Stimulated activated CD4-positive, alpha-beta T cell treated with anti-CD3 and anti-CD28 coated beads, Interleukin-4, amount 100 ng/mL, for 48 hours (primary cell): ENCODE measurements at places on chromosomes 7 and 10.

GRCh38 chr7:2108071-2108455, 124.7 kb downstream of the MAD1L1 start:
- DNase-seq, result no peak

- no peak for DNase-seq
Measured at GRCh38 chr10:43308986-43309385, 42.1 kb upstream of the RASGEF1A start.

GRCh38 chr7:108486291-108486966, 30.2 kb upstream of the NRCAM start:
- no peak for DNase-seq

GRCh38 chr10:129400426-129400825, 66.6 kb upstream of the MGMT start:
- DNase-seq, result no peak

DNA sequence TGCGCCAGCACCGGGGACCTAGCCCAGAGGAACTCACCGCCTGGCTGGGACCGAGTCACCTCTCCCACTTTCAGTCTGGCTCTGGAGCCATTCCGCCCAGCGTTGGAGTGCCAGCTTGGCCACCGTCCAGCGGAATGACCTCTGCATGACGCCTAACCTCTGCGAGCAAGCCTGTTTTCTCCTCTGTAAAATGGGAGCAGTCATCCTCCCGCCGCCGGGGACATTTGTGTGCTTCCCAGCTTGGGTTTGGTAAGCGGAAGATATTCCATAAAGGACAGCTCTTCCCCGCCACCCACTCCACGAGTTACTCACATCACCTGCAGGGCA, 1.3 kb upstream of the ZCCHC24 start:
- DNase-seq, result no peak

GRCh38 chr7:130219871-130220270, 12.2 kb downstream of the SSMEM1 start:
- no peak for DNase-seq

- DNase-seq, result no peak
Measured at GRCh38 chr10:19638182-19638895, 177.9 kb upstream of the PLXDC2 start.

GRCh38 chr7:37987732-37988131, 67.3 kb downstream of the EPDR1 start:
- DNase-seq, result no peak

GRCh38 chr10:63252095-63252762, 119.1 kb downstream of the NRBF2 start:
- no peak for DNase-seq

DNA sequence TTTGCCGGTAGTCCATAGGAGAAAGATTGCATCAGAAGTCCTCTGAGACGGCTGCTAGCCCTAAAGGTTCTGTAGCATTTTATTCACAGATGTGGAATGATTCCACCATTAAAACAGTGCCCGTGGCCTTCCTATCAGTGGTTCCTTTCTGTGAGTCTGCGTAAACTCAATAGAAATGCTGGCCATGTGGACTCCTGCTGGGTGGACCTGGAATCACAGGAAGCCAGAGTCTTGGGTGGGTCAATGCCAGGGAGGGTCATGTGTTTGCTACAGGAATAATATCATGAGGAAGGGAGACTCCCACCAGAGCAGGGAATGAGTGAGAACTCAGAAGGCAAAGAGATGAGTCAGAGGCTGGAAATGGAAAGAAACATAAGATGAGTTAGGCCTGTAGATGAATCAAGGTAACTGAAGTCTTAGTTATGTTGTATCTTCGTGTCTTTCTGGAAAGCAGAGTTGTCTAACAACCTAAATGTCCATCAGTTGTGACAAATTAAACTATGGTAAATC, 410.4 kb upstream of the AUTS2 start:
- no peak for DNase-seq

GRCh38 chr10:133039107-133039802, 48.5 kb upstream of the ADGRA1 start:
- no peak for DNase-seq

DNA sequence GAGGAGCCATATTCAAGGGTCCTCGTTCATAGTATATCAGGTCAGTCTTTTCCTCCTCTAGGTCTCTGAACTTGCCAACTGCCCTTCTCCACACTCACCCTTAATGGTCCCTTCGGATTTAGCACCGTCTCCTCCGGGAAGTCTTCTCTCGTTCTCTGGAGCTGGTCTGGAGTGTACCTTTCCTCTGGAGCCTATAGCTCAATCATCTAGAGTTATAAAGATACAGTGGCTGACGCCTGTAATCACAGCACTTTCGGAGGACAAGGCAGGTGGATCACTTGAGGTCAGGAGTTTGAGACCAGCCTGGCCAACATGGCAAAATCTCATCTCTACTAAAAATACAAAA, 4.4 kb upstream of the SCD start:
- DNase-seq, result no peak

DNA sequence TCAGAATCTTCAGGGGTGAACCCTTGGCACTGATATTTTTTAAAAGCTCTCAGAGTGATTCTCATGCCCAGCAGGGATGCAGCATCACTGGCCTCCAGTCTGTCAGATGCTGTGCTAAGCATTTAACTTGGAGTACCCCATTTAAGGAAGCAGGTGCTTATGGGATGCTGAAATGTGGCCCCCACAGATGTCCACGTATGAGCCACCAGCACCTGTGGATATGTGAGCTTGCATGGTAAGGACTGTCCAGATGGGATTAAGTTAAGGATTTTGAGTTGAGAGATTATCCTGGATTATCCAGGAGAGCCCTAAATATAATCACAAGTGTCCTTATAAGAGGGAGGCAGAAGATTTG, 17.7 kb downstream of the CHST3 start:
- DNase-seq, result no peak

DNA sequence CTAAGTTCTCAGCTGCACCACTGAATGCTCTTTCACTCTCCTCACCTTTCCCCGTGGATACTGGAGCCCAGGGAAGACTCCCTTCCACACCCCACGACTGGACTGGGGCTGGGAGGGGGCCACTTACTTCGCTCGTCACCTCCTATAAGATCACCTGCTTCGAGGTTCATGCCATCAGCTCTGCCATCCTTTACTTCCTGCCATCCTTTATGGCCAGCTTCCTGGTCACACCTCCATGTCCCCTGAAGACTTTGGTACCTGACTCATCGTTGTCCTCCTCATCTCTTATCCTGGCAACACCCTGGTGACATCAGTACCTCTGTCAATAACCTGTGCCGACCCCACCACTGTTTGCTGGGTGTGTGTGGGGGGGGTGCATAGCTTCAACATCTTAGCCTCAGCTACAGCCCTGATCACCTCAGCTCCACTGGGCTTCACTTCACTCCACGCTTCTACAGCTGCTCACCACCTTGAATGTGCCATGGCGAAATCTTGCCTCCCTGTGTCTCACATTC, 8.7 kb upstream of the VDAC2 start:
- no peak for DNase-seq
